ENCODE measurements at places on chromosomes 12 and 14. TPM values are rescaled to one million over a fixed set of nuclear protein-coding genes. Genes with fewer than 3 reads are reported as not detected.

DNA sequence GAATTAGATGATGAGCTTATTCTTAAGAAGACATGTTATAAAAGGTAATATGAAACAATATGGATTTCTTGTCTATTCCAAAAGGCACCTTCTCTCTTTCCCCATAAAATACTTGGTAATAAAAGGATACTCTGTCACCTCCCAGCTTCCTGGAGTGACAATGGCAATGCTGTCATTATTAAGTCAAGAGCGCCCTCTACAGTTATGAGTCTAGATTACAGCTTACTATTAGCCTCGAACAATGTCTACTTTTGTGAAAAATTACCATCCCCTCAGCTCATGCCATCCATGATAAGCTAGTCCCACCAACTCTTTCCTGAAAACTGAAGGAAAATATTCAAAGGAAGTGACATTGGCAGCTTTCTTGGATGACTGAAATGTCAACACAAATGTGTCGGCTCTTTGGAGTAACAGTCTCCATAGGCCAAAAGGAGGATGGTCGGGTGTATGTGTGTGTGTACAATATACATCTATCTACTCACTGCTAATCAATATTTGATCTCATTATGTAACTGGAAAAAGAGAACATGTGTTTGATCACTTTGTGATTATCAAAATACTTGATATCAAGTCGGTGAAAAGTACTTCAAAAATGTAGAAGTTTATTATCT lies 48.7 kb upstream of the CDKN3 start:
- H3K4me1 ChIP-seq: peaks cover 4% of the 10 kb centered on the region
- H3K36me3 ChIP-seq: no peaks in the 10 kb centered on the region
- H3K4me3 ChIP-seq: no peak overlapping the region
- no peak overlapping the region for H3K27ac ChIP-seq
- no peaks in the 10 kb centered on the region for H3K27me3 ChIP-seq

- H3K27me3 ChIP-seq: no peaks in the 10 kb centered on the region
- H3K27ac ChIP-seq: no peak overlapping the region
- no peak for DNase-seq
- H3K4me3 ChIP-seq: no peak overlapping the region
- no peaks in the 10 kb centered on the region for H3K36me3 ChIP-seq
Measured at GRCh38 chr12:68349220-68349621, 17.1 kb upstream of the MDM1 start.

The RASAL1 gene
- 0.36 TPM for total RNA-seq

GRCh38 chr14:32761381-32761968 lies 177.2 kb upstream of the NPAS3 start:
- H3K27me3 ChIP-seq: no peaks in the 10 kb centered on the region
- H3K36me3 ChIP-seq: no peaks in the 10 kb centered on the region
- no peak overlapping the region for H3K27ac ChIP-seq
- no peaks in the 10 kb centered on the region for H3K4me1 ChIP-seq
- no peak overlapping the region for H3K4me3 ChIP-seq
- DNase-seq: no peak

- no peak overlapping the region for H3K27ac ChIP-seq
- H3K27me3 ChIP-seq: no peaks in the 10 kb centered on the region
- DNase-seq: no peak
- no peak overlapping the region for H3K4me3 ChIP-seq
- no peaks in the 10 kb centered on the region for H3K36me3 ChIP-seq
- H3K4me1 ChIP-seq: no peaks in the 10 kb centered on the region
Measured at GRCh38 chr12:85725991-85726390, 110.2 kb downstream of the RASSF9 start.

- H3K27me3 ChIP-seq: no peaks in the 10 kb centered on the region
- DNase-seq: no peak
- no peaks in the 10 kb centered on the region for H3K36me3 ChIP-seq
- no peak overlapping the region for H3K27ac ChIP-seq
Measured at GRCh38 chr12:96501133-96501761, 11.9 kb downstream of the CFAP54 start.

- H3K27ac ChIP-seq: no peak overlapping the region
- no peaks in the 10 kb centered on the region for H3K36me3 ChIP-seq
- no peaks in the 10 kb centered on the region for H3K27me3 ChIP-seq
- no peak overlapping the region for H3K4me3 ChIP-seq
Measured at GRCh38 chr12:108609537-108610335, 11.9 kb upstream of the TMEM119 start.

GRCh38 chr12:19186722-19187661 lies 57.5 kb downstream of the PLEKHA5 start:
- no peak for DNase-seq
- H3K4me1 ChIP-seq: peaks cover 8% of the 10 kb centered on the region
- no peak overlapping the region for H3K4me3 ChIP-seq
- no peaks in the 10 kb centered on the region for H3K27me3 ChIP-seq
- H3K27ac ChIP-seq: no peak overlapping the region
- no peaks in the 10 kb centered on the region for H3K36me3 ChIP-seq

GRCh38 chr12:102374190-102374589 lies 106.2 kb downstream of the IGF1 start:
- no peaks in the 10 kb centered on the region for H3K36me3 ChIP-seq
- no peaks in the 10 kb centered on the region for H3K4me1 ChIP-seq
- no peak overlapping the region for H3K27ac ChIP-seq
- H3K4me3 ChIP-seq: no peak overlapping the region
- no peaks in the 10 kb centered on the region for H3K27me3 ChIP-seq

GRCh38 chr12:62649412-62650138 lies 182.9 kb downstream of the MON2 start:
- no peaks in the 10 kb centered on the region for H3K4me1 ChIP-seq
- no peaks in the 10 kb centered on the region for H3K36me3 ChIP-seq
- H3K27me3 ChIP-seq: no peaks in the 10 kb centered on the region
- H3K4me3 ChIP-seq: no peak overlapping the region
- no peak for DNase-seq

- peak overlapping the region; percentile 34 for H3K27ac ChIP-seq
- H3K4me1 ChIP-seq: peaks cover 3% of the 10 kb centered on the region
- H3K4me3 ChIP-seq: no peak overlapping the region
Measured at GRCh38 chr12:53775478-53776145, 23.8 kb upstream of the CISTR start.

- no peaks in the 10 kb centered on the region for H3K36me3 ChIP-seq
- H3K4me3 ChIP-seq: no peak overlapping the region
- H3K27me3 ChIP-seq: no peaks in the 10 kb centered on the region
- no peak overlapping the region for H3K27ac ChIP-seq
- no peak for DNase-seq
Measured at GRCh38 chr12:103279444-103279843, 216.3 kb downstream of the C12orf42 start.

The TEX52 gene
- not detected for total RNA-seq

DNA sequence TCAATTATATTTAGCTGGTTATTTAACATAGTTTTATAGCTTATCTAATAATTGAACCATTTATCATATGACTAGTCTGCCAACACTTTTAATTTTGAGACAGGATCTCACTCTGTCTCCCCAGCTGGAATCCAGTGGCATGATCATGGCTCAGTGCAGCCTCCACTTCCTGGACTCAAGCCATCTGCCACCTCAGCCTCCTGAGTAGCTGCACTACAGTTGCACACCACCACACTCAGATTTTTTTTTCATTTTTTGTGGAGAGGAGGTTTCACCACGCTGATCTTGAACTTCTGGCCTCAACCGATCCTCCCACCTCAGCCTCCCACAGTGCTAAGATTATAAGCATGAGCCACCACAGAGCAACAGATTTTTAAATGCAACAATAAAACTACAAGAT lies 151.4 kb upstream of the MDGA2 start:
- no peak overlapping the region for H3K27ac ChIP-seq
- no peaks in the 10 kb centered on the region for H3K36me3 ChIP-seq
- no peak overlapping the region for H3K4me3 ChIP-seq

- no peaks in the 10 kb centered on the region for H3K36me3 ChIP-seq
- no peaks in the 10 kb centered on the region for H3K27me3 ChIP-seq
- DNase-seq: peak; percentile 70
- H3K4me3 ChIP-seq: peak overlapping the region; percentile 49
Measured at GRCh38 chr14:100827101-100828021, 1.4 kb downstream of the MEG3 start.

DNA sequence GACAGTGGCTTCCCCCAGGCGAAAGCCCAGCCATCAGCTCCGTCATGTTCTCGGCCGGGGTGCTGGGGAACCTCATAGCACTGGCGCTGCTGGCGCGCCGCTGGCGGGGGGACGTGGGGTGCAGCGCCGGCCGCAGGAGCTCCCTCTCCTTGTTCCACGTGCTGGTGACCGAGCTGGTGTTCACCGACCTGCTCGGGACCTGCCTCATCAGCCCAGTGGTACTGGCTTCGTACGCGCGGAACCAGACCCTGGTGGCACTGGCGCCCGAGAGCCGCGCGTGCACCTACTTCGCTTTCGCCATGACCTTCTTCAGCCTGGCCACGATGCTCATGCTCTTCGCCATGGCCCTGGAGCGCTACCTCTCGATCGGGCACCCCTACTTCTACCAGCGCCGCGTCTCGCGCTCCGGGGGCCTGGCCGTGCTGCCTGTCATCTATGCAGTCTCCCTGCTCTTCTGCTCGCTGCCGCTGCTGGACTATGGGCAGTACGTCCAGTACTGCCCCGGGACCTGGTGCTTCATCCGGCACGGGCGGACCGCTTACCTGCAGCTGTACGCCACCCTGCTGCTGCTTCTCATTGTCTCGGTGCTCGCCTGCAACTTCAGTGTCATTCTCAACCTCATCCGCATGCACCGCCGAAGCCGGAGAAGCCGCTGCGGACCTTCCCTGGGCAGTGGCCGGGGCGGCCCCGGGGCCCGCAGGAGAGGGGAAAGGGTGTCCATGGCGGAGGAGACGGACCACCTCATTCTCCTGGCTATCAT lies 663 bp downstream of the PTGER2 start:
- DNase-seq: peak; percentile 48
- peaks cover 7% of the 10 kb centered on the region for H3K4me1 ChIP-seq

- H3K4me3 ChIP-seq: no peak overlapping the region
- H3K4me1 ChIP-seq: no peaks in the 10 kb centered on the region
- no peak overlapping the region for H3K27ac ChIP-seq
Measured at GRCh38 chr12:76449583-76449982, 101.4 kb upstream of the BBS10 start.

DNA sequence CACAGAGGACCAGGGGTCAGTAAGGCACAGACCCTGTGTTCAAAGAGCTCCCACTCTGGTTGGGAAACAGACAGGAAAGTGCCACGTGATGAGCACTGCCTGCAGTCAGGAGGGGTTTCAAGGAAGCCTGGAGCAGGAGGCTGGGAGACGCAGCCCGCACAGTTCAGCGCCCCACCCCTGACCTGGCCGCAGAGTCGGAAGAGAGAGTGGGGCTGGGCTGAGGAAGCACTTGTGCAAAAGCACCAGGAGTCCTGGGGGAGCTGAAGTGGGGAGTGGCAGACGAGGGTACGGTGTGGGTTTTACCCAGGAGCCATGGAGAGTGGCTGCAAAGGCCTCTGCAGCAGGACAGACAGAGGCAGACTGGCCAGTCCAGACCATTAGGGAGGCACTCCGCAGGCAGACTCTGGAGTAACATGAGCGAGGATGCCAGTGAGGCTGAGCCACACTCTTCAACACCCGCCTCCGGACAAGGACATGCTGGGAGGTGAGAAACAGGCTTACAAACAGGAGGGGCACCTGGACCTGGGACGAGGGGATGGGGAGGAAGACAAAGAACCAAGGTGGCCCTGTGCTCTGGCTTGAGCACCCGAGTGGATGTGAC lies 85.7 kb upstream of the GPR68 start:
- no peak overlapping the region for H3K27ac ChIP-seq
- no peaks in the 10 kb centered on the region for H3K27me3 ChIP-seq
- peaks cover 4% of the 10 kb centered on the region for H3K4me1 ChIP-seq
- DNase-seq: no peak
- H3K4me3 ChIP-seq: no peak overlapping the region

- no peak overlapping the region for H3K4me3 ChIP-seq
- H3K27me3 ChIP-seq: no peaks in the 10 kb centered on the region
- no peak overlapping the region for H3K27ac ChIP-seq
- no peaks in the 10 kb centered on the region for H3K4me1 ChIP-seq
Measured at GRCh38 chr14:69441948-69442347, 42.6 kb upstream of the PLEKHD1 start.

The ASB8 gene
- total RNA-seq: 25.8 TPM

DNA sequence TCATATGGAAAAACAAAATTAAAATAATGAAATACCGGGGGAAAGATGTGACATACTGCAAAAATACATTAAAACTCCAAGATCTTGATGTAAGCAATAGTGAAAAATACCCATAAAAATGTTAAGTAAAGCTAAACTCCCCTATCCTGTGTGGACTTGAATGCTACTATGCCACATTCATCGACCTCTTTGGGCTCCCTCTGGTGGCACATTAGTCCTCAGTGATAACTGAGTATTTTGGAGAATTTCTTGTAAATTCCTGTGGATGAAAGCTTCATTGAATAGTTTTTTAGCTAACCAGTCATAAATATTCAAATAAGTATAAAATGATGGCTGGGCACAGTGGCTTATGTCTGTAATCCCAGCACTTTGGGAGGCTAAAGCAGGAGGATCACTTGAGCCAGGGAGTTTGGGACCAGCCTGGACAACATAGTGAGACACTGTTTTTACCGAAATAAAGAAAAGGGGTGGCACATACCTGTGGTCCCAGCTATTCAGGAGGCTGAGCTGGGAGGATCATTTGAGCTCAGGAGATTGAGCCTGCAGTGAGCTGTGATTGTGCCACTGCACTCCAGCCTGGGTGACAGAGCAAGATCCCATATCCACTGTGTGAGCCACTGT lies 42.4 kb upstream of the SGPP1 start:
- no peaks in the 10 kb centered on the region for H3K27me3 ChIP-seq
- no peaks in the 10 kb centered on the region for H3K4me1 ChIP-seq
- H3K4me3 ChIP-seq: no peak overlapping the region
- H3K36me3 ChIP-seq: no peaks in the 10 kb centered on the region

- H3K27ac ChIP-seq: no peak overlapping the region
- H3K4me1 ChIP-seq: no peaks in the 10 kb centered on the region
- no peaks in the 10 kb centered on the region for H3K27me3 ChIP-seq
- H3K36me3 ChIP-seq: no peaks in the 10 kb centered on the region
- no peak for DNase-seq
Measured at GRCh38 chr12:93041416-93041815, 112.3 kb upstream of the EEA1 start.

The GPX2 gene
- total RNA-seq: not detected

DNA sequence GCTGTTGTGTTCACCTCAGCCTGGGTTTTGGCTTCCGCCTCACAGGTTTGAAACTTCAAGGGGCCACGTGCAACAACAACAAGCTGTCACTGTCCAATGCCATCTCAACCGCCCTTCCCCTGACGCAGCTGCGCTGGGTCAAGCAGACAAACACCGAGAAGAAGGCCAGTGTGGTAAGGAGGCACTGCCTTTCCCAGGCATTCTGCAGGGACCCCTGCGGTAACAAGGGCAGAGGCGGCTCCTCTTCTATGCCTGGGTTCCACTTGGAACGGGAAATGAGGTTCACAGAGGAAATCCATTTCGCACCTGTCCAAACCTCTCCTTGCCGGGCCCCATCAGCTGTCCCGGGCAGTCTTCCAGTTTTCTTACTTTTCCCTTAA lies 36.8 kb downstream of the HSP90AA1 start:
- H3K4me1 ChIP-seq: no peaks in the 10 kb centered on the region
- no peak for DNase-seq
- H3K36me3 ChIP-seq: no peaks in the 10 kb centered on the region
- no peak overlapping the region for H3K4me3 ChIP-seq
- H3K27ac ChIP-seq: no peak overlapping the region

The KCNH5 gene
- total RNA-seq: not detected

GRCh38 chr14:29553427-29553826 lies 374.2 kb downstream of the PRKD1 start:
- H3K36me3 ChIP-seq: no peaks in the 10 kb centered on the region
- H3K4me1 ChIP-seq: no peaks in the 10 kb centered on the region
- DNase-seq: no peak

The CCDC38 gene
- not detected for total RNA-seq
